ENCODE measurements at places on chromosomes 12 and 14.

- peak; percentile 70 for DNase-seq
These were observed 29.3 kb downstream of the SLC7A8 start for GRCh38 chr14:23153851-23154796.

- DNase-seq: no peak
These were observed 17.1 kb upstream of the YBX3 start for GRCh38 chr12:10740182-10740581.

DNA sequence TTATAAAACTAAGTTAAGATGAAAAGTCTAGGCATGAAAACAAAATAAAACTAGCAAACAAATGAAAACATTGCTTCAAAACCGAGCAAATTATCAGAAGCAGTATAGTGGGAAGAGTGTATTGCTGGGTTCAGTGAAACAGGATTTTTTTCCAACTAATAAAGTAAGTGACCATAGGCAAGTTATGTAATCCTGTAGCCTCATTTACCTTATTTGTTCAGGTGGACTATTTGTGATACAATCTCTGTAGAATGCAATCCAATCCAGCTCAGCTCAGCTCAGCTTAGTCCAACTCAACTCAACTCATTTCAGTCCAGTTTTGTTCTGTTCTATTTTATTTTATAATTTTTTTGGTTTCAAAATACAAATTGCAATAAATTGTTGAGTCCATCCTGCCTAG is 276.7 kb upstream of the LRIG3 start:
- DNase-seq: no peak

DNA sequence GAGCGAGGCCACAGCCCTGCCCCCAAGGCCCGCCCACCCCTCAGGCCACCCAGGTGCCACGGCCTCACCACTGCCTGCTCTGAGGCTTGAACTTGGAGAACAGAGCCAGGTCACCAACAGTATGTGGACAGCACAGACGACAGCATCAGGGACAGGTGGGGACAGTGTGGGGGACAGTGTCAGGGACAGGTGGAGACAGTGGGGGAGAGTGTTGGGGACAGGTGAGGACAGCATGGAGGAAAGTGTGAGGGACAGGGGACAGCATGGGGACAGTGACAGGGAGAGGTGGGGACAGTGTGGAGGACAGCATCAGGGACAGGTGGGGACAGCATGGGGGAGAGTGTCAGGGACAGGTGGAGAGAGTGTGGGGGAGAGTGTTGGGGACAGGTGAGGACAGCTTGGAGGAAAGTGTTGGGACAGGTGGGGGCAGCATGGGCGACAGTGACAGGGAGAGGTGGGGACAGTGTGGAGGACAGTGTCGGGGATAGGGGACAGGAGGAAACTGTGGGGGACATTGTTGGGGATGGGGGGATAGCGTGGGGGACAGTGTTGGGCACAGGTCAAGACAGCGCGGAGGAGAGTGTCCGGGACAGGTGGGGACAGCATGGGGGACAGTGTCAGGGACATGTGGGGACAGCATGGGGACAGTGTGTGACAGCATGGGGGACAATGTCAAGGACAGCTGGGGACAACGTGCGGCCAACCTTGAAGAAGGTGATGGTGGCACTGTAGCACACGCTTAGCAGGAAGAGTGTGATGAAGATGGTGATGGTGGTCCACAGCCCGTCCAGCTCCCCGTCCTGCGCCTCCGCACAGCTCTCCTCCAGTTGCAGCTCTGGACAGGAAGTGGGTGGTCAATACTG is 114.9 kb downstream of the TMEM121 start:
- no peak for DNase-seq

GRCh38 chr12:130961921-130962451 is 8.3 kb downstream of the ADGRD1 start:
- DNase-seq: no peak

GRCh38 chr14:35940291-35940690 is 114.2 kb downstream of the BRMS1L start:
- DNase-seq: no peak

DNA sequence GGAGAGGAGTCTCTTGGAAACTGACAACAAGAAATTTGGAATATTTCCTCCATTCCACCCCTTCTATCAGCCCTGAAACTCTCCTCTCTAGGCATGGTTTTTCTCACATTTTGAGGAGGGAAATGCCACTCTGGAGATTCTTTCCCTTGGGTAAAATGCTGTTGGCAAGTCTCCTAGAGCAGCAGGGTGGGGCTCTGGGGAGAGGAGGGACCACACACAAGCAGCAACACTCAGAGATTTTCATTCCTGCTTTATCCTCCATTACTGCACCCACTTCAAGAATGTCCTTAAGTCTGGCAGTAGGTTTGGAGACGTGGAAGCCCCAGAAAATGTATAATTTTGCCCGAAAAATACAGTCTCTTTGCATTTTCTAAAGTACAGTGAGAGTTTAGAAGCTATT is 130.8 kb upstream of the FLRT2 start:
- DNase-seq: no peak

DNA sequence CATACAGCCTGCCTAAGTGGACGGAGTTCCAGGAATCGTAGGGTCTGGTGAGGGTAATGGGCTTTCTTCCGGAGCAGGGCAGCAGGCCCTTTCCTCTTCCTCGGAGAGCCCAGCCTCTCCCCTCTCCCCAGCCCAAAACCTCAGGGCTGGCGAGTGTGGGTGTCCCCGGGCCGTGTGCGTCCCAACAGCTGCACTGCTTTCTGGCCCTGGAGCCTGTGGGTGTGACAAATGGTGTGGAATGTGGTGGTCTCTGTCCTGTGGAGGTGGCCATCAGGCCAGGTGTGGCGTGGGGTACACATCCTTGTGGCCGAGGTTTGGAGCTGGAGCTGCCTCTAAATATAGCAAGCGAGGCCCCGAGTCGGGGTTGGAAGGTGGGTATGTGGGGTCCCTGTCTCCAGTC is 8.5 kb downstream of the ORAI1 start:
- no peak for DNase-seq

- DNase-seq: no peak
These were observed 93.0 kb downstream of the KCNH5 start for GRCh38 chr14:62952226-62952625.

GRCh38 chr12:1564067-1564466 is 30.3 kb downstream of the FBXL14 start:
- no peak for DNase-seq

GRCh38 chr12:102441077-102441596 is 39.2 kb downstream of the IGF1 start:
- no peak for DNase-seq

DNA sequence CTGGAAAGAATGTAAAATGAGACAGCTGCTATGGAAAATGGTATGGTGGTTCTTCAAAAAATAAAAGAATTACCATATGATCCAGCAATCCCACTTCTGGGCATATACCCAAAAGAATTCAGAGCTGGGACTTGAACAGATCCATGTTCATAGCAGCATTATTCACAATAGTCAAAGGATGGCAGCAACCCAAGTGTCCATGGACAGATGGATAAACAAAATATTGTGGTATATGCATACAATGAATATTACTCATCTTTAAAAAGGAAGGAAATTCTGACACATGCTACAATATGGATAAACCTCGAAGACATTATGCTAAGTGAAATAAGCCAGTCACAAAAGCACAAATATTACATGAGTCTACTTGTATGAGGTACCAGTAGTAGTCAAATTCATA is 9.1 kb downstream of the RAB2B start:
- DNase-seq: no peak

DNA sequence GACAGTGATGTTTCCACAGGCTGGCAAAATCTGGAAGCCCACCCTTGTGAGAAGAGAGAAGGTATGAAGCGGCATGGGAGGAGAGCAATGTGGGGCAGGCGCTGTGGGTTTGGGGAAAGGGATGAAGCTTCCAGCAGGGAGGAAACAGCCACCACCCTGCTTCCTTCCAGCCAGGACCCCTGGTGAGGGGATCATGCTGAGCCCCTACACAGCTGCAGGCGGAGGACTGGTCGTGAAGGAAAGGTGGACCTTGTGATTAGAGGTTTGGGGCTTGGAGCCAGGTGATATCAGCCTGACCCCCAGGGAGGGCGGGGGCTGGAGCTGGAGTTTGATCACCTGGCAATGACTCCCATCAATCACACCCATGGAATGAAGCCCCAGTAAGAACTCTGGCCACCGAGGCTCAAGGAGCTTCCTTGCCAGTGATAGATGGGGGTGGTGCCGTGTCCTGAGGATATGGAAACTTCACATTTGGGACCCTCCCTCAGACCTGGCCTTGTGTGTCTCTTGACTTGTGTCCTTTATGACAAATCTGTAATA is 48.6 kb downstream of the RIMBP2 start:
- no peak for DNase-seq

DNA sequence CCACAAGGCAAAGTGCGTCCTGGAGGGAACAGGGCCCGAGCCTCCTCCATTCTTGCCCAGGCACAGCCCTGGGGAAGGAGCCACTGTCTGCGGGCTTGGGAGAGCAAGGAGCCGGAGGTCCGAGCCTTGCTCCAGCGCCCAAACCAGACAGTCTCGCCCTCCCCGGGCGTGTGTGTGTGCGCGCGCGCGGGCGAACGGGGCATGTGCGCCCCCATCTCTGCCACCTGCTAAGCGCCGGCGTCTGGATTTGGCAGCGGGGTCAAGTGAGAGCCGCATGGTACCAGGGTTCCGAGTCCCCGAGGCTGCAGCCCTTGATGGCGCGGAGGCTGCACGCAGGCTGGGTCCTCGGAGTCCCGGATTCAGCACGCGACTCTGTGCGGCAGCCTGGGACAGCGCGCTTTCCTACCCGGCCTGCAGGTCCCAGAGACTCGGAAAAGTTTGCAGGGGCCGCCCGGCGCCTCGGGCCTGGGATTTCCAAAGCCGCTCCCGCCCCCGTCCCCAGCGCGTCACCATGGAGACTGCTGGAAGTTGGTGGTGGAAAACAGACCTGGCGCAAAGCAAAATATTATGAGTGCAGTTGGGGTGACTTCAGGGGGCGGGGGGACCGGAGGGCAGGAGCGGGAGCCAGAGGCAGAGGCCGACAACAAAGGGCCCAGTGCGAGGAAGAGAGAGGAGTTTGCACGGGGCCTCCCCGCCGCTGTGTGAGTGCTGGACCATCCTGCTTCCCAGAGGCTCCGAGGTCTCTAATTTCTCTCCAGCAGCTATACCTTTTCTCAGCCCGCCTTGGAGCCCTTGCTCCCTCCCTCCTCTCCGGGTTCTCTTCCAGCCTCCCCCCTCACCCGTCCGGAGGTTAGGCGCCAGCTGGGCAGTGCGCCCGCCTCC is 4.2 kb downstream of the RFX4 start:
- no peak for DNase-seq

DNA sequence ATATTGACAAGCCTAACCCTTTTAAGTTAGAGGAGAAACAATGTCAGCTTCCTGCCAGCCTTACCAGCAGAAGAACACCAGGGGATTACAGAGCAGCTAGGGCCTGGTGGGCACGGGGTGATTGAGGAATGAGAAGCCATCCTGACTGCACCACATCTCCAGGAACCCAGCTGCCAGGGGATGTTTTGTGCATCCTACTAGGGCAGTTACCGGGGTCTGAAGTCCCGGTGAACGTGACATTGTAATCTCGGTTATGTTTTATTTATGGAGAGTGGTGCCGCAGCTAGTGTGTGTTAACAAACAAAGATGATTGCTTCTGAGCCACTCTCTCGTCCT is 115.9 kb downstream of the BCL11B start:
- no peak for DNase-seq

GRCh38 chr12:46124132-46124847 is 133.9 kb upstream of the SCAF11 start:
- no peak for DNase-seq

DNA sequence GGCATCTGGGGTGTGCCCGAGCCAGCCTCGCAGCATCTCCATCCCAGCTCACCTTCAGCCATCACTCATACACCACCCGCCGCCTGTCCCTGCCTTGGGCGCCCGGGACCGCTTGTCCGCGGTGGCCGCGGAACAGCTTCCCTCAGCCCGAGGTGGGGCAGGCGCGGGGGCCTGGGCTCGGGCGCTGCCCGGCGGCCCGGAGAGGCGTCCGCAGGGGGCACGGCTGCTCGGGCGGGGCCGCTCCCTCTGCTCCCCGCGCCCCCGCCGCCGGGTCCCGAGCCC is 430 bp downstream of the SLC41A2 start:
- DNase-seq: no peak

- DNase-seq: peak; percentile 27
These were observed 10.7 kb upstream of the ATP2A2 start for GRCh38 chr12:110270125-110270962.

DNA sequence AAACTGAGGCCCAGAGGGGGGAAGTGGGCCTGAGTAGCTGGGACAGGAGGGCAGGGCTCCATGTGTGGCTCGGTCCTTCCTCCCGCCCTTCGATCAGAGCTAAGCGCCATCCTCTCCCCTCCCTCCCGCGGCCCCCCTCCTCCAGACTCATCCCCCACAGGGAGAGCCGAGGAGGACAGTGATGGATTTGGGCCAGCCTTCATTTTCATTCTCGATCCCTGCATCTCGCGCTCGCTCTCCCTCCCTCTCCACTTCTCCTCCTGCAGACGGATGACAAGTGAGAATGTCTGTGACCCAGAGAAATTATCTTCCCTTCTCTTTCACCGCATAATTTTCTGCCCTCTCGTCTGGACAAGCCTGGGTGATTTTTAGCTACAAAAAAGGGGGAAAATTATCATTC is 183.3 kb downstream of the RBM19 start:
- DNase-seq: no peak

- DNase-seq: no peak
These were observed 13.4 kb upstream of the SNX6 start for GRCh38 chr14:34643361-34643760.

DNA sequence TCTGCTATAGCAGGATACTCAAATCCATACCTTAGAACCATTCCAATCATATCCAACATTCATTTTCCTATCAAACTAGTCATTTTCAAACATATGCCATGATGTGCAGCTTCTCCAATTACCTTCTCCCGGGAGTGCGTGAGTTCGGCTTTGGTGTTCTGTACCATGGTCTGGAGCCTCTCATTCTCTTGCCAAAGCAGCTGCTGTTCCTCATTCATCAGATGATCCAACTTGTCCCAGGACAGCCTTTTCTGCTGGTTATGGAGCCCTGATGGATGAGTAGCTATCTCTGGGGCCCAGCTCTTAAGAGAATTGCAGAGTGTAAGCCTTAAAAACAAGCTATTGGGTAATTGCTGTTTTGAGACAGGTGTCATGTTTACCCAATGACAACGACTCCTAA is 71.1 kb upstream of the SAV1 start:
- DNase-seq: no peak

DNA sequence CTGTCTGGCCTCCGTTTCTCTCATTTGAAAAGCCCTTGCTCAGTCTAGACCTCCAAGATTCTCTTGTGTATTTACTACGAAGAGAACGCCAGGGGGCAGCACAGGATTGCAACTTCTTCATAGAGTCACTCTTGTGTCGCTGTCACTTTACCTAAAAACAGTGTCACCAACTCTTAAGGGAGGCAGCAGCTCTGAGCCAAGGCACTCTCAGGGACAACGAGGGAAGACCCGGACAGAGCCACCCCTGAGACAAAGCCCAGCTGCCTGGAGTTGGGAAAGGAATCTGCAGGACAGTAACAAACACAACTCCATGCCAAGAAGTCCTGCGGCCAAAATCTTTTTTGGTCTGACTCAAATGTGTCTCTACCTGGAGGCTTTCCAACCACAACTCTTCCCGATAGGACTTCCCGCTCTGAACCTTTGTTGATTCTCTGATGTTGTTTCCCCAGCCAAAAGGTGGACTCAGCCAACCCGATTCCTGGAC is 9.6 kb upstream of the RPAP3 start:
- peak; percentile 56 for DNase-seq

- DNase-seq: no peak
These were observed 44.5 kb downstream of the ALKBH1 start for GRCh38 chr14:77663293-77663692.

Data from CMK (cell line).